ENCODE measurements at places on chromosomes 16 and 17.
A peak's percentile ranks its signal among the peaks of the same experiment; 100 is the strongest.

- no peak for DNase-seq
Measured at GRCh38 chr16:20735490-20735889, 6.1 kb downstream of the THUMPD1 start.

DNA sequence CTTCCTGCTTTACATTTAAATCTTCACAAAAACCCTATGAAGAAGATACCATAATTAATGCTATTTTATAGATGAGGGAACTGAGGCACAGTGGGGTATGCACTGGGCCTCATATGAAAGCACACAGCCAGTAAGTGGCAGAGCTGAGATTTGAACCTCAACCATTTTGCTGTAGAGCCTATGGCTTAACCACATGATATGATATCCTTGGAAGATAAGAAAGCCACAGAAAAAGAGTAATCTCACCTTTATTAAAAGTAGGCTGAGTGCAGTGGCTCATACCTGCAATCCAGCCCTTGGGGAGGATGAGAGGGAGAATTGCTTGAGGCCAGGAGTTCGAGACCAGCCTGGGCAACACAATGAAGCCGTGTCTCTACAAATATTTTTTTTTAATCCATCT, 15.0 kb upstream of the TOB1 start:
- no peak for DNase-seq

- DNase-seq: peak; percentile 5
Measured at GRCh38 chr17:63222655-63223054, 223.5 kb downstream of the CYB561 start.

GRCh38 chr16:88358023-88358420, 24.7 kb upstream of the ZNF469 start:
- no peak for DNase-seq

- DNase-seq: no peak
Measured at GRCh38 chr17:39679521-39680192, 8.2 kb downstream of the PGAP3 start.

DNA sequence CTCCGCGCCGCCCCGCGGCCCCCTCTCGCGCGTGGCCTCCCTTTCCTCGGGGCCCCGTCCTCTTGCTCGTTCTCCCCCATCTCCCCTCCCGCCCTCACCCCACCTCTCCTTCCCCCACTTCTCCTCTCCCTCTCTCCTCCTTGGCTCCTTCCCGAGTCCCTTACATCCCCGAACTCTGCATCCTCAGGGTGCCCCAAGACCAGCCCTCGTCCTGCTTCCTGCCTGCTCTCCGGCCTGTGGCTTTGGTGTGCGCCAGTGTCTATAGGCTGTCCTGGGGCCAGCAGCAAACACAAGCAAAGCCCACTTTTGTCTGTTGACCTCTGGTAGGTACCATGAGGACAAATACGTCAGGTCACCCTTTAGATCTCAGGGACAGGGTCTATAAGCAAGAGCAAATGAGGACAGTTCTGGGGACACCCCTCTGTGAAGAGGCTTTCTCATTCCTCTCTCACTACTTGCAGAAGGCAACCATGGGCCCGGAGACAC, 284 bp upstream of the COPZ2 start:
- DNase-seq: no peak

DNA sequence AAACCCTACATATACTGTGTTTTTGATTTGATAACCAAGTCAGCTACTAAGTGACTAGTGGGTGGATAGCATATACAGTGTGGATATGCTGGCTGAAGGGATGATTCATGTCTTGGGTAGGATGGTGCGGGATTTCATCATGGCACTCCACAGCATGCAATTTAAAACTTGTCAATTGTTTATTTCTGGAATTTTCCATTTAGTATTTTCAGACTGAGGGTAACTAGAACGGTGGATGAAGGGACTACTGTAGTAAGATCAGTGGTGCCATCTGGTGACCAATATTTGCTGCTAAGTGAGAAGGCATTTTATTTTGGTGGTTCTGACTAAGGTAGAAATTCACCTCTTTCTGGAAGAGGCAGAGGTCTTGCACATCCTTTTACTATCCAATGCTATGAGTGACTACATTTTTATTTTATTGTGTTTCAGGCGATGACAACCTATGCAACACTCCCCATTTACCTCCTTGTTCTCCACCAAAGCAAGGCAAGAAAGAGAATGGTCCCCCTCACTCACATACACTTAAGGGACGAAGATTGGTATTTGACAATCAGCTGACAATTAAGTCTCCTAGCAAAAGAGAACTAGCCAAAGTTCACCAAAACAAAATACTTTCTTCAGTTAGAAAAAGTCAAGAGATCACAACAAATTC, 3.1 kb downstream of the CDC6 start:
- DNase-seq: peak; percentile 87

- no peak for DNase-seq
Measured at GRCh38 chr17:47837401-47838039, 3.6 kb downstream of the SCRN2 start.

- no peak for DNase-seq
Measured at GRCh38 chr16:85188822-85189672, 76.8 kb upstream of the CIBAR2 start.

GRCh38 chr16:13109171-13109570, 207.8 kb downstream of the SHISA9 start:
- DNase-seq: no peak

DNA sequence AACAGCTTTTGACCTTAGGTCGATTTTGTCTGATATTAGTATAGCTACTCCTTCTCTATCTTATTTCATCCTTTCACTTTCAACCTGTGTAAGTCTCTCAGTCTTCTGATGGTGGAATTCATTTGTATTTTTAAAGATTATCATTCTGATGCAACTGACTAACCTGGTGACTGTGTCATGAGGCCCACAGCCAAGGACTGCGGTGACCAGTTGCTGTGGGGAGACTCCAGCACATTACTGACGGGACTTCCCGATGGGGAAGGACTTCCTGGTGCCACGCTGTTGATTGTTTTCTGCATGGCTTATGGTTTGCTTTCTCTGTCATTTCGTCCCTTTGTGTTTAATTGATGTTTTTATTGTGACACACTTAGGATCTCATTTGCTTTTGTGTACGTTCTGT, 34.2 kb downstream of the RMI2 start:
- peak; percentile 80 for DNase-seq

- DNase-seq: no peak
Measured at GRCh38 chr17:57438066-57438731, 181.9 kb downstream of the MSI2 start.

DNA sequence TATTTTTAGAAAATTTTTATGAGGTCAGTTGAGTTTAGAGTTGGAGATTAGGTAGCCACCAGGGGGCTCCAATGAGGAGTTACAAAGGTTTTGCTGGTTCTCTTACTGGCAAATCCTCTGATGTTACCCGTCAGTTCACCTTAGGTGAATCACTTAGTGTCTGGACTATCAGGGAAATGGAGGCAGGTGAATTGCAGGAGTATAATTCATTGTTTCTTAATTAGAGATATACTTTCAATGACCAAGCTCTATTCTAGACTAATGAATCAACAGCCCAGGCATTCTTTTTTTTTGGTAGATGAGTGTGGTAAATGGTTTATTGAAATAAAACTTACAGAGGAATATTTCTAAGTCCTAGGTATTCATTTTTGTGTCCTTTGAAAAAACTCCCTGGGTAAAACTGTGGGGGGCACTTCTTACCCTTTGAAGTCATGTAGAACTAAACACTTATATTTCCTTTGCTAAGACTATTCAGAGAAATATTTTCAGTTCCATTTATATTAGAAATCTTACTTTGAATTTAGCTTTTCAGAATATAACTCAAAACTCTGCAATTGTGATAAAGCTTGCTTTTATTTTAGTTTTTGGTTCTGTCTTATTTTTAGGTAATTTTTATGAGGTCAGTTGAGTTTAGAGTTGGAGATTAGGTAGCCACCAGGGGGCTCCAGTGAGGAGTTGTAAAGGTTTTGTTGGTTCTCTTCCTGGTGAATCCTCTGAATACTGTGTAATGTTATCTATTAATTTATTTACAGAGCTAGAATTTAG, 17.7 kb downstream of the PSMD11 start:
- DNase-seq: peak; percentile 50

DNA sequence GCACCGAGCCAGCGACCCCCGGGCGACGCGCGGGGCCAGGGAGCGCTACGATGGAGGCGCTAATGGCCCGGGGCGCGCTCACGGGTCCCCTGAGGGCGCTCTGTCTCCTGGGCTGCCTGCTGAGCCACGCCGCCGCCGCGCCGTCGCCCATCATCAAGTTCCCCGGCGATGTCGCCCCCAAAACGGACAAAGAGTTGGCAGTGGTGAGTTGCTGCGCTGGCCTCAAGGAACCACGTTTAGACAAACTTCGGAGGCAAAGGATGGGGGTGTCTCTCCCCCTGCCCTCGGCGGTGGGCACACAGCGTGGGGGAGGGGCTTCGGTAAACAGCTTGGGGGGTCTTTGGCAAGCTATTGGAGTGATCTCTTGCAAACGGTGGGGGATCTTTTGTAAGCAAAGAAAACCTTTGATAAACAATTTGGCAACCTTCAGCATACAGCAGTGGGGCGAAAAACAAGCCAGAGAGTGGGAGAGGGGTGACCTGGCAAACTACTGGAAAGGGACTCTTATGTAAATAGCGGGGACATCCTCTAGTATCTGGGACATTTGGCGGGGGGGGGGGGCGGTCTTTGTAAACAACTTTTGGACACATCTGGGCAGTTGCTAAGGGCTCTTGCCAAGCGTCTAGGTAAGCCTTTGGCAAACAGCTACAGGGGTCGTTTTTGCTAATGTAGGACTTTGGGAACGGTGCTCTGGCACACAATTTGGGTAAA, 587 bp downstream of the MMP2 start:
- no peak for DNase-seq

DNA sequence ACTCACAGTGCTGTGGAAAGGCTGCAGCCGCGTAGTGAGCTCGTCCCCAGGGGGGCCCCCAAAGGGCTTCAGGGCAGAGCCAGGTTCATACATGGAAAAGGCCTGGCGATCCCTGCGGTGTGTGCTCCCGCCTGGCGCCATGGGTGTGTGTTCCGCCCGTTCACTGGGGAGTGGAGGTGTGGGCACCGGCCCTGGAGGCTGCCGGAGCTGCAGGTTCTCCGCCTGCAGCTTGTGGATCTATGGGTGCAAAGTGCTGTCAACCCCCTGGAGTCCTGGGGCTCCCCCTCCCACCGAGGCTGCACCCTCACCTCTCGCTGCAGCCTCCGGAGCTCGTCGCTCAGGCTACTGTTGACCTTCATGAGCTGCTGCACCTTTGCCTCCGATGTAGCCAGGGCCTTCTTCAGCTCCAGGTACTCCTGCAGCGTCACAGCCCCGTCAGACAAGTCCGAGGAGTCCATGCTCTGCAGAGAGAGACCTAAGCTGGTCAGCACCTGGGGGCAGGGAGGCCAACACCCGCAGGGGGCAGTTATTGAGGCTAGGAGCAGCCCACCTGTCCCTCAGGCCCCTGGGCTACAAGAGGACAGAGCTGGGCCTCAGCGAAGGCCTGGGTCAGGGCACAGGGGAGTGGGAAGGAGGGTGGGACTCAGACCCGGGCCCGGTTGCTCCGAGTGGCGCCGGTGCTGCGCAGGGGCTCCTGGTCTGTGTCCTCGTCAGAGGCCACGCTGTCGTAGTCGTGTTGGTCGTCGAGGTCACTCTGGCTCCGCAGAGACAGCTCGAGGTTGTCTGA, 7.9 kb downstream of the TP53I13 start:
- no peak for DNase-seq

- DNase-seq: no peak
Measured at GRCh38 chr17:52828621-52829020, 670.1 kb upstream of the CA10 start.

- DNase-seq: no peak
Measured at GRCh38 chr16:58031016-58031800, 5.7 kb downstream of the MMP15 start.

- DNase-seq: no peak
Measured at GRCh38 chr16:10752843-10753523, 9.3 kb downstream of the NUBP1 start.

- no peak for DNase-seq
Measured at GRCh38 chr17:27396941-27397340, 59.3 kb upstream of the KSR1 start.

DNA sequence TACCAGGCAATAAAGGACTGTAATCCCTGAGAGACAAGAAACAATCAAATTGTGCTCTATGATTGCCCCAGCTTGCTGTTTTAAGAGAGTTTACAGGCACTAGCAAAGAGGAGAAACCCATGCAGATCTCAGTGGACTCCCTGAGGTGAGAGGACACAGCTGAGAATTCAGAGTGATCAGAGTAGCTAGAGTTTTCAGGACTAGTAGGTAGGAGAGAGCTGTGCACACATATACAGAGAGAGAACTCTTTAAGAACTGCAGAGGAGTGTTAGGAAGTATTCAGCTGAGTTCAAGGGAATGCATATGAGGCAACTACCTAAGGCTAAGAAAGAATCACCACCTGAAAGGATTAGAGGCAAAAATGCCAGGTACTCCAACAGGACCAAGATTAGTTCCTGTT, 904.8 kb downstream of the CDH8 start:
- DNase-seq: no peak

- DNase-seq: peak; percentile 58
Measured at GRCh38 chr17:1908699-1909309, 79.0 kb downstream of the RPA1 start.

DNA sequence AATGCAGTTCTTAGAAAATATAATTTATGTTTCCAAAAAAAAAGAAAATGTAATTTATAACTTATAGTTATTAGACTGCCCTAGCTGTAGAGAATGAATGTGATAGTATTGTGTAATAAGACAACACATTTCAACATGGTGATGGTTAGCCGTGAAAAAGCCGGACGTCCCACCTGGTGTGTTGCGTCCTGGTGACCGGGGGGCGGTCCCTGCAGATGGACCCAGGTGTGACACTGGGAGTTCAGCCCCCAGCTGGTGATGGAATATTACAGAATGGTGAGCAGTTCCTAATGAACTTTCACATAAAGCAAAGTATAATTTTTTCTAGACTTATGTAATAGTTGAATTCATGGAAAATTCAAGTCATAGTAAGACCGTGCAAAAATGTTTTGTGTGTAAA, 132.8 kb downstream of the LAT start:
- DNase-seq: no peak

DNA sequence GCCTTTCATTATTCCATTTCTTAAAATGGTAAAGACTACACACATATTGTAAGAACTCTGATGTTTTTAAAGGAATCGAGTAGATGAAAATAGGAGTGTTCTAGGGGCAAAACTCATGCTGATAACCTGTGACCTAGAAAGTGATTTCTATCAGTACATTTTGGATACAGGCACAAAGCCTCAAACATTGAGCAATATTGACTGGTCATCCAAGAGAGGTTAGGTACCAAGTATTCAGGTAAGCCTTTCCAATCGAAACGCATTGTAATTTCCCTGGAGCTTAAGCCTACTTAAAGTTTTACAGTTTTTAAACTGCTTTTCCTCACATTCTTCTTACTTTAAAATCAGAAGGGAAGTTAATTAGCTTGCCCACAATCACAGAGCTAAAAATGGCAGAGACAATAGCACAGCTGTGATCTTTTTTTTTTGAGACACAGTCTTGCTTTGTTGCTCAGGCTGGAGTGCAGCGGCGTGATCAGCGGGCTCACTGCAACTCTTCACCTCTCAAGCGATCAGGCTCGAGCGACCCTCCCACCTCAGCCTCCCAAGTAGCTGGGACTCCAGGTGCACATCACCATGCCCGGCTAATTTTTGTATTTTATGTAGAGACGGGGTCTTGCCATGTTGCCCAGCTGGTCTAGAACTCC, 3.3 kb downstream of the GOT2 start:
- no peak for DNase-seq

- DNase-seq: peak; percentile 80
Measured at GRCh38 chr17:50953831-50954601, 87.9 kb upstream of the TOB1 start.

All from Caki2 (cell line).